D721Med (cell line): ENCODE measurements at places on chromosomes 2 and 18.

DNA sequence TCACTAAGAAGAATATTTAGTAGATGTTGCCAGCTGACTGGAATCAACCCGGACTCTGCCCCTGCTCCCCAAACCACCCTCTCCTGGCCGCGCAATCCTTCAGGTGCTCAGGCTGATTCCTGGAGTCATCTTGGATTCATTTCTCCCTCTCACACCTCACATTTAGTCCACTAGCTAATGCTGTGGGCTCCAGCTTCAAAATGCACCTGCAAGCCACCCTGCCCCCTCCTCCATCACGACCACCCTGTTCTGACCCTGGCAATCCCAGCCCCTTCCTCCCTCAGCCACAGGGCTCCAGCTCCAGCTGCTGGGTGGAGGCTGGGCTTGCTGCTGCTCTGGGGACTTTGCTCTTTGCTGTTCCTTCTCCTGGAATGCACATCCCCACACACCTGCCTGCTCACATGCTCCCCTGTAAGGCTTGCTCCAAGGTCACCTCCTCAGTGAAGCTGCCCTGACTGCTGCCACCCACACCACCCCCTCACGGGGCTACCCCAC, 61.3 kb upstream of the SH3RF3 start:
- no peak for DNase-seq

GRCh38 chr18:51953521-51953920, 386.5 kb upstream of the DCC start:
- DNase-seq = no peak

GRCh38 chr2:10941383-10941782, 29.6 kb downstream of the KCNF1 start:
- no peak for DNase-seq

GRCh38 chr2:177952151-177952550, 120.4 kb downstream of the PDE11A start:
- DNase-seq = no peak

DNA sequence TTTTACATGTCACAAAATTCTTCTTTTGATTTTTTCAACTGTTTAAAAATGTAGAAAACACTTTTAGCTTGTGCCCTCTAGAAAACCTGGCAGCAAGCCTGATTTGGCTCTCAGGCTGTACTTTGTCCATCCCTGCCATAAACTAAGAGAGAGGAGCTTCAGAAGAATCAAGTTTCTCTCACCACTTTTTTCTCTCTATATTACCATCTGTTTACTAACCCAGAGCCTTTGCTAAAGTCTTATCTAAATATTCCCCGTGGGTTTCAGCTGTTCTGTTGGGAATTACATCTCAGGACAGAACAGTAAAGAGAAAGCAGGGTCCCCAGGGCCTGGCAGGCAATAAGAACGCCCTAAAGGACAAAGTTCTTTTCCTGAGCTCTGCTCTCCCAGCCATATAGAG, 409.1 kb upstream of the CRIM1 start:
- no peak for DNase-seq
